Stimulated activated CD4-positive, alpha-beta T cell treated with anti-CD3 and anti-CD28 coated beads, Interleukin-15, amount 100 ng/mL, for 1 hour (primary cell): ENCODE measurements at places on chromosomes 6 and 20.

GRCh38 chr6:1616701-1617463, 7.2 kb downstream of the FOXC1 start:
- DNase-seq, result no peak

DNA sequence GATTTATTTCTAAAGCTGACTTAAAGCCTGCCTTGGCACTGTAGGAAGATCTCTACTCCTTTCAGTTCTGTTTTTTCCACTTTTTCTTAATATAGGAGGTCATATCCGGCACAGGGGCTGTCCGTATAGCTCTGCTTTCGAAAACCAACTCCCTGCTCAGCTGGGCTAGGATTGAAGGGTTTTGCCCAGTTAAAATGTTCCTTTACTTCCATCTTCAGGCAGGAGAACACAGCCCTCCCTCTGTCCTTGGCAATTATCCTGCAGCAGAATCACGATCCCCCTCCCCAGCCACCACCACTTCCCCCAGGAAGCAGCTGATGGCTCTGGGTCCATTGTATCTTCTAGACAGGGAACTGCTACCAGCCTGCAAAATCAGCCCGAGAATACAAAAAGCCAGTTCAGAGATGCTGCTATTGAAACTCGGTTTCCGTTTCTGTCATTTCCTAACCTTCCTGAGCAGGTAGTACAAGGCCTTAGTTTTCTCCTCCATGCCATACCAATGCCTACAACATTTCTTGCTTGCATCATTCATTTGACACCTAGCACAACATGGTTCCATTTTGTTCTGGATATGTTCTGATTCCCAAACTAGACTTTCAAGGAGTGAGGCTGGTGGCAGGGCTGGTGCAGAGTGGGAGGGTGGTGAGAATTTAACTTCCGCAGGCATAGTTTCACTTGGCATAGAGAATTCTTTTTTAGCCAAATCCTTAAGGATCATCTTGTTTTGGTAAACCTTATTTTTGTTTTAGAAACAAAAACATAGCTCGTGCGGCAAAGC, 53.9 kb downstream of the FAM50B start:
- no peak for DNase-seq

GRCh38 chr6:102986086-102986485, 1592.6 kb downstream of the GRIK2 start:
- no peak for DNase-seq

GRCh38 chr6:25389471-25389870, 110.3 kb downstream of the CARMIL1 start:
- no peak for DNase-seq

DNA sequence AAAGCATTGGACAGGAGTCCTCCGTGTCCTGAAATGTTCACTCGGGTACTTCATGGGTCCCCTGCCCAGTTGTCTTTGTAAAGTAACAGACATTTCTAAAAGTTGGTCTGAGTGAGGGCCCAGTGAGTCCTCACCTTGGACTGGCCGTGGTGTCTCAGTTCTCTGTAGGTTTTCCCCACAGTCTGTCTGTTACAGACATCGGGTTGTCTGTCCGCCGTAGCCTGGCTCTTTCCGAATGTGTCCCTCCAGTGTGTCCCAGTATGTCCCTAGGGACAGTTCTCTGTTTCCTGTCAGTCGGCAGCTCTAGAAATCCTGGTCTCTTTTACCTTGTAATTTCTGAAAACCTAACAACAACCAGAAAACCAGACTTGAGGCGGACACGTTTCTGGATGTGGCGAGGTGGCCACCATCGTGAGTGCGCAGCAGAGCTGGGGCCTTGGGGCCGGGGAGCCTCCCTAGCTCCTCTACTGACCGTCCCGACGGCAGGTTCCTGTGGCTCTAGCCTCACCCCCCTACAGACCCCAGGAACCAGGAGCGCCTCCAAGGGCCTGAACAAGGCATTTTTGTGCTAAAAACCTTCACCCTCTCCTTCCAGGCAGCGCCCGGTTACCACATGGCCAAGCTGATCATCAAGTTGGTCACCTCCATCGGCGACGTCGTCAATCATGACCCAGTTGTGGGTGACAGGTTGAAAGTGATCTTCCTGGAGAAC, 42.2 kb downstream of the PYGB start:
- no peak for DNase-seq

GRCh38 chr6:53112404-53112803, 36.2 kb downstream of the GCM1 start:
- no peak for DNase-seq

- DNase-seq, result no peak
Measured at GRCh38 chr20:5949943-5950270, 426 bp downstream of the TRMT6 start.

DNA sequence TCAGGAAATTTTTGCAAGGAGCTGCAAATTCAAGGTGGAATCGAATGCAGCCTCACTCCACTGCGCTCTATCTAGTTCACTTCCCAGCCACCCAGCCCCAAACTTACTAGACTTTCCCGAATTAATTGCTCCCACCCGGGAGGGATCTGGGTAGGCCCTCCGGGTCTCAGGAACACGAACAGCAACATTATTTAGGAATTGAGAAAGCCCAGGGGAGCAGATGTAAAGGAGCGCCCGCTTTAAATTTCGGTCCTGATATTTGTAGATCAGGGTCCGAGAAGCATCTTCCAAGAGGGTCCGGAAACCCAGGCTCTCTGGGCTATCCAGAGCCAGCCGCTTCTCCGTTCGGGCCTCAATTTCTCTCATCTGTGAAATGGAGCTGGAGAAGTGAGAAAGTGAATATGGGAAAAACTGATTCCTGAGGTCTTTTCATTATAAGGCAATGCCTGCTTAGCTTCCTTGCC, 490 bp upstream of the ID1 start:
- DNase-seq, result no peak

DNA sequence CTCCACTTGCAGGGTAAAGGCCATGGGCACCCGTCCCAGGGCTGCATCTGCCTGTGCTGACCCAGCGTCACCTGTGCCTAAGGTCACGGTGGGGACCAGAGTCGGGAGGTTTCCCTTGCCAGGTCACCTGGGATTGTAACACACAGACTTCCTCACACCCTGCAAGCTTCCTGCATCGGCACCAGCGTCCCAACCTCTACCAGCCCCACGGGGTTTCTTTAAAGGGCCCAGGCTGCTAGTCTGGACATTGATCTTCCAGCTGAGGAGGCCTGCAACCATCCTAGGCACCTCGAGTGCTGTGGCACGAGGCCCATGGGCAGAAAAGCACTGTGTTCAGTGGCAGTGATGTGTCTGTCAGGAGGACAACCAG, 12.6 kb downstream of the ACSS1 start:
- no peak for DNase-seq

DNA sequence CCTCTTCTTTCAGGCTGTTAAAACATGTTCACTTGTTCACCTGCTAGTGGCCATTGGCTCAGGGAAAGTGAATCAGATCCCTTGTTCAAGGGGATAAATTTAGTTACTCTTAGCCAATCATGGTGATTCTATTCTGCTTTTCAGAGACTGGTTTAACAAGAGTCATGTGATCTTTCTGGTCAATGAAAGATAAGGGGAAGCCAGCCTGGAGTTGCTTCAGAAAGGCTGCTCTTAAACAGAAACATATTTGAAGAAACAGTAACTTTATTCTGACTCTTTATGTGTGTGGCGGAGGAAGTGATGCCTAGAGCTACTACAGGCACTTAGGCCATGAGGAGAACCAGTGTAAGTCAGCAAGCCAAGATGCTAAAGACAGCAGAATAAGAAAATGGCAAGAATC, 28.1 kb upstream of the AHI1 start:
- no peak for DNase-seq

DNA sequence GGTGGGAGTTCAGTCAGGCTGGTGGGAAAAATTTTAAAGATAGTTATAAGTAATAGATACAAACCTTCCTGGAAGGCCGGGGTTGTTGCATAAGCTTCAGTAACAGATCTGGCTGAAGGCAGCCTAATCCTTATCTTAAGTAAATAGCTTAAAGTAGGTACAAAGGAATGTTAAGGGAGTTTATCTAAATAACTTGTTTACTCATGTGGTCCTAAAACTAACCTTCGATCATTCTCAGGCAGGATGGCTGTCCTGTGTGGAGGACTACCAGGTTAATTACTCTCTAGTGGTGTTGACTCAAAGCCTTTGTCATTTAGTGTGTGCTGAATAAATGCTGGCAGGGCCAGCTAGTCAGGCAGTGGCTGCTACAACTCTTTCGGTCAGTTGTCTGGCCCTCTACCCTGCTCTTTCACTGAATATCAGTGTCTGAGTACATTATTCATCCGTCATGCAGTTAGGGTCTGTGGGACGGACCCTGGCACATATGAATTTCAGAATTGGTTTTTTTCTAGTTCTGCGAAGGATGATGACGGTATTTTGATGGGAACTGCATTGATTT, 131.6 kb upstream of the TAB2 start:
- DNase-seq, result no peak

DNA sequence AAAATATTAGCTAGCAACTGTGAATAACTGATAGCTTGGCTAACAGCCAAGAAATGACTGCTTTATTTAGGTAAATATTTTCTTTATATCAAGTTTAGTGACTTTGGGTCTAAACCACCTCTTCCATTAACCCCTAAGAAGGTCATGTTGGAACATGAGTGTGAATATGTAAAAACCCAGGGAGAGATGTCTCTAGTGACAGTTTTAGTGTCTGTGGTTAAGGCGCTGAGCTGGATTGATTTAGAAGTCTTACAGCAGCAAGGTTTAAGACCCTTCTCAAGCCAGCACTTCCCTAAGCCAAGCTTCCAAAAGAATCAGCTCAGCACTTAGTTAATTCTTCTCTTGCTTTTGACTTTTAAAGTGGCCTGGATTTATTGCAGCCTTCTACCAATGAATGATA, 11.4 kb upstream of the SIRT5 start:
- no peak for DNase-seq

GRCh38 chr20:15033269-15033668, 695.9 kb upstream of the FLRT3 start:
- no peak for DNase-seq

- no peak for DNase-seq
Measured at GRCh38 chr20:39877788-39878187, 811.2 kb downstream of the MAFB start.

DNA sequence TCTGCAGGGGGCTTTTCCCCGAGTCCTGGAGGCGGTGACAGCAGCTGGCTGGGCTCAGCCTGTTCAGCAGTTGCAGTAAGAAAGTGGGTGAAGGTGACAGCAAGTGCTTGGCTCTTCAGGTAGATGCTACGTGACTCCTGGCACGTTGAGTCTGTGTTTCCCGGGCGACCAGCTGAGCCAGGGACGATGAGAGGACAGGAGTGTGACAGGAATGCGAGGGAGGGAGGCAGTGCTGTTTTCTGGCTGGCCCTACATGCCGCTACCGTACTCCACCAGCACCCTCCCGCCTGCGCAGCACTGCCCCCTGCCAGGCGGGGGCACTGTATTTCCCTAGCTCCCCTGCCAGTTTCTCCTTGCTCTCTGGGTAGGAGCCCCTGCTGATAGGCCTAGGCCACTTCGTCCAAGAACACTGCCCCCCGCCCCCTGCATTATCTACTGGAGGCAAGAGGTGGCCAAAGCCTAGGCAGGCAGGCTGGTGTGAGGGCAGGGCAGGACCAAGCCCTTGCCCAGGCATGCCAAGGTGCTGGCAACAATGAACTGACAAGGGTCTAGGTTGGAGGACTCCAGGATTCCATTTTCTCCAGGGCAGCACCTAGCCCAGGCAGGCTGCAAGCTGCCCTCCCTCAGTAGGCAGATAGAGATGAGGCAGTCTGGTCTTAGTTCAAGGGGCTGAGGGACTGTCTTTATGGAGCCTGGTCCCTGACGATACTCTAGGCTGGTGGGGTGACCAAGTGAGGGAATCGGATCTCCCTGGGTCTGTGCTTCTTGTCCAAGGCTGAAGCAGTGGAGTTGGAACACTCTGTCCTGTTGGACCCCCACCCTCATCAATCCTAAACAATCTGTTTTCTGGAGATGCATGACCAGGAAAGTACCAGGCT, 19.2 kb downstream of the MRPS18A start:
- DNase-seq, result peak; percentile 32
